ENCODE measurements at places on chromosomes 2 and 18.
A peak's percentile ranks its signal among the peaks of the same experiment; 100 is the strongest.

DNA sequence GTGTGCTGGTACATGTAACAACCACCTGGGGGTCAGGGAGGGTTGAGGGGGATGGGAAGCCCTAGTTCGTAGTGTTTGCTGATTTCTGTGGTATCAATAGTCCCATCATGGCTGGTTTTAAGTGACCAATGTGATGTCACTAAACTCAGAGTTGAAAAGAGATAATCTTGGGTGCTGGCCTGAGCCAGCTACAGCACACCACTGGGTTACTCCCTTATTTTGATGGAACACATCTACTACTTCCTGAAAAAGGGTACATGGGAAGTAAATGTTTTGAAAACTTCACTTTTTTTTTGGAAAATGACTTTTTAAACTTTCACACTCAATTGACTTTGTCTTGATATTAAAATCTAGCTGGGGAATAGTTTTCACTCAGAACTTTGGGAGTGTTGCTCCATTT is 87.0 kb upstream of the CXCR4 start:
- DNase-seq, result no peak

- DNase-seq, result peak; percentile 77
These were observed 635 bp upstream of the ADRA2B start for GRCh38 chr2:96116879-96117533.

DNA sequence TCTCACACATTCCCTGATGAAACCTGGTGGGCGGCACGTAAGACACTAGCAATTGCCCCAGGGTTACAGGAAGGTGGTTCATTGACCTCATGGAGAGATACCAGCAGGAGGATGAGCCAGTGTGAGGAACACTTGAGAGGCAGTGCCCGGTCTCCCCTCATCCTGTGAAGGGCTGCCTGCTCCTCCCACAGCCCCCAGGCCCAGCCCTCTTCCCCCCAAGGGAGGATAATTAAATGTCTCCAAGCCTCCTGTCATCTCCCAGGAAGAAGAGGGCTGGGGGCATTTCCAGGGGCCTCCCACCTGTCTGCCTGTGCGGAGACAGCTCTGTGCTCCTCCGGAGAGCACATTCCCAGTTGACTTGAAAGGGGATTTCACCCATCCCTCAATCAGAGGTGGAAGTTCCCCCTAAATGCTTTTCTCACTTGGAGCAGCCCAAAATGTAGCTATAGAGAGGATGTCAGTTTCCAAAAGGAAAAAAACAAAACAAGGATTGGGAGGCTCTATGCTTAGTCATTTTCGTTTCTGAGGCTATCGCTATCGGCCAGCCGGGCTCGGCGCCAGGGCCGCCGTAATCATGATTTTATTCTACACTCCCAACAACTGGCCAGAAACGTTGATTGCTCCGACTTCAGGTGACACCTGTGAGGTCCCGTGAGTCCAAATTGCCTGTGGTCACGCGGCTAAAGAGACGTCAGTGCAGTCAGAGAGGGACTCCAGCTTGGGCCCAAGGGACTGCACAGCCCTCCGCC is 7.1 kb downstream of the KCNF1 start:
- no peak for DNase-seq

DNA sequence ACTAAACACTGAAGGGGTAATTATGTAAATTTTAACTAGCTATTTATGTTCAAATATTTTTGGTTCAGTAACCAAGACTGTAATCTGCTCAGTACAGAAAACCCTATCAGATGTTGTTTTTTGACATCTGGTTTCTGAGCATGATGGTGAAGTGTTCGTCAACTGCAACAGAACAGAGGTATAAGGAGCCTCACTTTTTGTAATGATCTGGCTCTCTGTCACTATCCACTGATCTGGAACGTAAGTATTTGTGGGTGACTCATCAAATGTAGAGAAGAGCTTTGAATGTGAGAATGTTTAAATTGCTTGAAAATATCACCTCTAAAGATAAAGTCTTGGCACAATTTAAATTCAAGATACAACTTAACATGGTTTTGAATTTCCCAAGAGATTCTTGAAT is 213.6 kb upstream of the FAM98A start:
- DNase-seq, result no peak

DNA sequence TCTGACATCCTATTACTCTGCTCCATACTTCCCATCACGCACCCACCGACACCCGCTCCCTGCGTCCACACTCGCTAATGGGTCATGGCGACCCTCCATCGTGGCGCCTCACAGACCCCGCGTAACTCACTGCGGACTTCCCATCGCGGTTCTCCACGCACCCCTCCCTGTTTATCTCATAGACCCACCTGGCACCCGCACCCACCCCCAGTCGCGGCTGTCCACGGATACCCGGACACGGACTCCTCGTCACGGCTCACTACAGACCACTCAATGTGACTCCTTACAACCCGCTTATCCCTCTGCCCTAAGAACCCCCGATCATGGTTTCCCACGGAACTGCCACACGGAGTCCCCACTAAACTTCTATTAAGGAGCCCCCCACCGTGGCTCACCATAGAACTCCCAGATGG is 458 bp downstream of the CXXC1 start:
- DNase-seq, result no peak

GRCh38 chr2:127000937-127001336 is 102.2 kb downstream of the TEX51 start:
- no peak for DNase-seq

DNA sequence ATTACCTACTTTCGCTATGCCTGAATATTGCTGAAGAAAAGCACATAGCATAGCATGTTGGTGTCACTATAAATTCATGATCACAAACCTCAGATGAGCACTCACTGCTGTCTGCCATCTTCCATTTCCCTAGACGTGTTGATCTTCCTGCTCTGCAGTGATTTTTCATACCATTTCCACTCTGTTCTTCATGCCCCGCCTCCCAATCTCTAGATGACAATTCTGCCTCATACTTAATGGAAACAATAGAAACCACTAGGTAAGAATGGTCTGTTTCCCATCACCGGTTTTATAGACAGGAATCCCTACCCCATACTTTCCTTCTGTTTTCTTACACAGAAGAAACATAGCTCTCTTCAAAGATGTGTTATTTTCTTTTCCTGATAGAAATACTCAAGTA is 63.8 kb downstream of the PIK3C3 start:
- DNase-seq, result no peak

All from stimulated activated CD8-positive, alpha-beta memory T cell treated with anti-CD3 and anti-CD28 coated beads, Interleukin-4, amount 100 ng/mL, for 48 hours (primary cell).